ENCODE measurements at places on chromosomes 3 and 15.

GRCh38 chr15:39642011-39642640 is 61.2 kb downstream of the THBS1 start:
- no peak for DNase-seq

DNA sequence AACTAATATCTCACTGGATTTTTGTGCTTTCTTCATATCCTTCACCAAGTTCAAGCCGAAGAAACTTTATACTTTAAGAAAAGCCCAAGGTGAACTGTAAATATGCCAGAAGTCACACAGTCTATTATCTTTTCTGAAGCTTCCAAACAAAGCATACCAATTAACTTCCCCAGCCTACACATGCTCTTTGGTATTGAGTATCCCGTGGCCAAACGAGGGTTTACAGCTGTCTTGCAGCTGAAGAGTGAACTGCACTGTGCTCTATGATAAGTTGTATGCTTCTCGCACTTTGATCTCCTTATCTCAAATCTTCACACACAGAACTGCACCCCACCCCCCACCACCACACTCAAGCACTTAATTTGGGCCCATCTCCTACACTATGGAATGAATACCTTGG is 215.6 kb upstream of the VEPH1 start:
- DNase-seq = no peak

DNA sequence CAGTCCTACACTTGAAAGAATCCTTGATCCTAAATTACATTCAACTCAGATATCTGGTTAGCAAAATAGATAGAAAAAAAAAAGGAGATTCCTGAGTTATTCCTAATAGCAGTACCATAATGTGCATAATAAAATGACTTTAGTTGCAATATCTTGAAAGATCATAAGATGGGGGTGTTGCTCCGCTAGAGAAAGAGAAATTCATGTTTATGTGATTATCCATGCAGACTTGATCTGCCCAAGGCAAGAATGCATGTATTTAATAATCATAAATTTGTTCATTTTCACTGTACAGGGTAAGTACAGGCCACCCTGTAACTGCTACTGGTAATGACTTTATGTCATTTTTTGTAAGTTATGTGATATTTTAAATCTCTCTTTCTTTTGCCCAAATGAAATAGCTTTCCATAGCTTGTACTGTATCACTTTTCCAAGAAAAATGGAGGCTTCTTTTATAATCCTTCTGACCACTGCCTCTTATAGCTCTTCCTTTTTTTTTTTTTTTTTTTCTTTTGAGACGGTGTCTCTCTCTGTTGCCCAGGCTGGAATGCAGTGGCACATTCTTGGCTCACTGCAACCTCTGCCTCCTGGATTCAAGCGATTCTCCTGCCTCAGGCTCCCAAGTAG is 84.6 kb downstream of the HCN4 start:
- DNase-seq = no peak

GRCh38 chr15:57556040-57556439 is 35.7 kb upstream of the MYZAP start:
- DNase-seq = no peak

GRCh38 chr15:93866476-93866875 is 364.9 kb upstream of the MCTP2 start:
- no peak for DNase-seq

DNA sequence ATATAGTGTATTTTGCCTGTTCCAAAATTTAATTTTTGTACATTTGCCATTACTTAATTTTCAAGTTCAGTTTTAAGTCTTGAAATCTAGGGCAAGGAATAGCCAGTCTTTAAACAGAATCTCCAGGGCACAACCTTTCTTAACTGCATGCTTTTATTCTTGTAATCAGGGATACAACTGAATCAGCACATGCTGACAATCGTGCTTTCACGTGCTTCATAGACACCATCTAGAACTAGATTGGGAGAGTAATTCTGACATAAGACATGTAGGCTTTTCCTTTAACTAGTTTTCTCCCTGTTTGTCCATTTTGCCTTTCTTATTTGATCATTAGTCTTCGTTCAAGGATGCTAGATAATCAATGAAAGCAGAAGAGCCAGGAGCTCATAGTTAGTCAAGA is 650.4 kb upstream of the CADM2 start:
- DNase-seq = no peak

GRCh38 chr3:50567386-50568167 is at the start of gene C3orf18:
Gene C3orf18 (minus strand): TSS chr3:50567747. CDS start chr3:50565699, 2,048 bp downstream.
- DNase-seq = peak; percentile 69

GRCh38 chr3:184597829-184598573 is 36.4 kb downstream of the EPHB3 start:
- DNase-seq = no peak

DNA sequence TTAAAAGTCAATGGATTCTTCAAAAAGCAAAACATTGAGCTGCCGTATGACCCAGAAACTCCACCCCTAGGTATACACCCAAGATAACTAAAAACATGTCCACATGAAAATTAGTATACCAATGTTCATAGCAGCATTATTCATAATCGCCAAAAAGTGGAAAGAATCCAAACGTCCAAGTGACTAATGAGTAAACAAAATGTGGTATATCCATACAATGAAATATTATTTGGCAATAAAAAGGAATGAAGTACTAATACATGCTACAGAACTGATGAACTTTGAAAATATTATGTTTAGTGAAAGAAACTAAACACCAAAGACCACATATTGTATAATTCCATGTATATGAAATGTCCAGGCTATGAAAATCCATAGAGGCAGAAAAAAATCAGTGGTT is 77.9 kb downstream of the THBS1 start:
- no peak for DNase-seq

GRCh38 chr15:31345606-31346366 is 19.2 kb downstream of the KLF13 start:
- no peak for DNase-seq

DNA sequence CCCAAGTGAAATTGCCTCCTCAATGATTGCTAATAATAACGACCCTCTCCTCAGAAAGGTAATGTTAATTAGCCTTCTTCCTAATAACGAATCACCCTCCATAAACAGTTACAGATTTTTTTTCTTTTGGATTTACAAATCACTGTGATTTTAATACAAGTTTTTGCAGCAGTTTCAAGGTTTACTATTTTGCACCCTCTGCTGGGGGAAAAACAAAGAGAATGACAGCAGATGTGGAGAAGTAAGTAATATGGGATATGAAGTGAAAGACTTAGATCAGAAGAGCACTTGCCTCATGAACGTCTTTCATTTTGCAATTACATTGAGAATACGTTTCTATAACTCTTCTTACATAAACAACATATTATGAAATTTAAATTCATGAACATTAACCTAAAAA is 16.1 kb upstream of the CNTN3 start:
- DNase-seq = no peak

DNA sequence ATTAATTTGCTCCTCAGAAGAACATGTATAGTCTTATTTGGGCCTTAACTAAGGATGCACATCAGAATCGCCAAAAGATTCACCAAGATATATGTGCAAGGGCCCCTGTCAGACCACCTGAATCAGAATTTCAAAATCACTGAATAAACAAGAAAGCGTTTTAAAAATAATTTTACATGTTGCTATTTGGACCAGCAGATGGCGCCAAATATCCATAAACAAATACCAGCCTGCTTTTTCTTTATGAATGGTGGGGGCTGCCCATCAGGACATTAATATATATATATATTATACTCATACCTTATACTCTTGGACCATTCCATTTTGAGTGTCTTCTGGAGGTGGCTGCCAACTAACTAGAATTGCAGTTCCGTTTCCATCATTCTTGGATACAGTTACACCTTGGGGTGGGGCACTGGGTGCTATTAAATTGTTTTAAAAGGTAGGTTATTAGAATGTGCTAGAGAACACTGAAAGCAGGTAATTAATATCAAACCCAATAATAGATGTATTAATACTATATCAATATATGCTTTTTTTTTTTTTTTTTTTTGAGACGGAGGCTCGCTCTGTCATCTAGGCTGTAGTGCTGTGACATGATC is 1108.3 kb downstream of the ROBO1 start:
- no peak for DNase-seq

DNA sequence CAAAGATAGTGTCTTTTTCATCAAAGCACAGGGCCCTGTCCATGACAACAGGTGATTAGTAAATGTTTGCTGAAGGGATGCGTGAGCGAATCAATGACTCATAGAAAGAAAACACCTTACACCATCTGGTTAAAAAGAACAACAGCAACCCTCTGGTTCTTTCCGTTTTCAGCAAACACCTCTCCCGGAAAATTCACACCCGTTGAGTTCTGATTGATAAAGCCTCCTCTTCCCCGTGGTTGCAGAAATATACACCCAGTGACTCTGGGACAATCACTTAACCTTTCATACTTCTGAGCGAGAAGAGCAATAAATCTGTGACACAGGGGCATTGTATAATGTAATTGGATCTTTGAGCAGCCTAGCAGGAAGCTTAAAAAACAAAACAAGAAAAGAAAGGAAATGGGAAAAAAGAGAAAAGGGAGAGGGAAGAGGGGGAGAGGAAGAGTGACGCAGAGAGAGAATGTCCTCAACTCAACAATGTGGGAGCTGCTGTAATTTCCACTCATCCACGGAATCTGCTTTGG is 37.6 kb downstream of the ADAMTS9 start:
- DNase-seq = no peak

GRCh38 chr3:183427196-183427875 is 1.1 kb downstream of the MCF2L2 start:
- DNase-seq = no peak

DNA sequence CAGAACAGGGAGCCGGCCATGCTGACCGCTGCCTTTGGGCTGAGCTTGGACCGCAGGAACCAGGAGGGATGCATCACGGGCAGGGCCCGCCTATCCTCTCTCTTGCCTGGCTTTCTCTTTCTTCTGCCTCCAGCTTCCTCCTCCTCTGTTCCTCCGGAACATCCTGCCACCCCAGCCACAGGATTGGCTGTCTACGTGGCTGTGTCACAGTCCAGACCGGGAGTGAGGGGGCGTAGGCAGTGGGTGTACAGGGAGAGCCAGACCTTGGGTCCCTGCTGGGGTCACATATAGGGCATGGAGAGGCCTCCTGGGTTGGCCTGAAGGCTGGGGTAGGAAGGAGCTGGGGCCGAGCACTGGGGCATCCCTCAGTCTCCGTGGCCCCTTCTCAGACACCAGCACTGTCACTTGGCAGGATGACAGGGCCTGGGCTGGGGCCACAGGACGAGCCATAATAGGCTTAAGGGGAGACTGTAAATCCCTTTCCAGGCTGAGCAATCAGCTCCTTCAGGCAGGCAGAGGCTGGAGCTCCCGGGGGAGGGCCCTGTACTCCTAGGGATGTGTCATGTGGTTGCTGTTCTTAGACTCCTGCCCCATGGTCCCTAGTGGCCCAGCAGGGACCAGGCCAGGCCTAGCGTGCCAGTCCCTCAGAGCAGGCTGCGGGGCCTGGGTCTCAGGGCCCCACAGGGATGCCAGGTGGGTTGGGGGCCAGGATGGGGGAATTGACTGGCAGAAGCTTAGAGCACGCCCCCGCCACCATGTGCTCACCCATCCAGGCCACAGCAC is 25.4 kb downstream of the LINGO1 start:
- no peak for DNase-seq

GRCh38 chr3:18422972-18423371 is 2.2 kb downstream of the SATB1 start:
- DNase-seq = no peak

DNA sequence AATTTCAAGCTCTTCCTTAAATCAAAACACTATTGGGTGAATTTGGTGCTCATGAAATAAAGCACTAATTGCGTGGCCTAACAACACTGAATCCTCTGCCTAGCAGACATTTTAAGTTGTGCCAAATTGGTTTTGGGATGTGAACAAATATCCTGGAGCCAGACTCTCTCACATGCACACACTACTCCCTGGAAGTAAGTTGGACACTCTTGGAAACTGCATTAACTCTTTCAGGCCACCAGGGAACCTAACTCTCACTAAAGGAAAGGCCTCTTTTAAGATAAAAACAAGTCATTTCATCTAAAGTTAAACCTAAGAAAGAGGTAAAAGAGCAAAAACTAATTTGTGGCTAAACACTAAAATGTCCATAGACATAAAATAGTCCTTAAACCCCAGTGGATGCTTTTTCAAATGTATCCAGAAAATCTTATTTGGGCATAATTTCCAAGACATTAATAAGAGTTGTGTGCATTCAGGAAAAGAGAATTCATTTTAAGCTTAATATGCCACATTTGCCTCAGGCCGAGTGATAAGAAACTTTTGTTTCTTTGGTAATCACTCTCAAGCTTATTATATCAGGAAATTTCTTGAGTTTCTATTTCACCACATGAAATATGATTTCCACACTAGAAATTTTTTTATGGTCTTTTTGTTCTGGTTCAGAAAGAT is 61.8 kb downstream of the ZBTB20 start:
- DNase-seq = no peak

- DNase-seq = no peak
These were observed 11.9 kb upstream of the TM4SF4 start for GRCh38 chr3:149462581-149463011.

GRCh38 chr15:63430766-63431451 is 49.3 kb upstream of the CA12 start:
- DNase-seq = no peak

DNA sequence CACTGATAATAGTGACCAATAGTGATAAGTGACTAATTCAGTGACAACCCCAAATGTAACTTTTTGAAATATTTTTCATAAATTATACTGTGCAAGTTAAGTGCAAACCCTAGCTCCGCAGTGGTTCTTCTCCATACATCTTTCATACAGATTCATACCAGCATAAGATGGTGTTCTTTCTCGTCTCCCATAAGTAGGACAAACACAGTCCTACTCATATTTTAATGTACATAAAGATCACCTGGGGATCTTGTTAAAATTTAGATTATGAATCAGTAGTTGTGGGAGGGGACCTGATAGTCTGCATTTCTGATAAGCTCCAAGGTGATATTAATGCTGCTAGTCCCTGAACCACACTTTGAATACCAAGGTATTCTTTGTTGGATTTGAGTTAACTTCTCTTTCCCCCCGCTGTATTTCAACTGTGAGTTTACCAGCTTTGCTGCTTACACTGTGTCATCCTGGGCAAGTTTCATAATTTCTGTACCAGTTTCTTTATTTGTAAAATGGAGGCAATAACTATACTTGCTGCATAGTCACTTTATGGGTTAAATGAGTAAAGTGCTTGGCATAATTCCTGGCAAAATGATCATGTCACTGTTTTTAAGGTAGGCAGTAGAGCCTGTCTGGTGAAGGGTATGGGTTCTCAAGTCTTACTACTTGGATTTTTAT is 34.7 kb upstream of the C3orf38 start:
- DNase-seq = no peak

DNA sequence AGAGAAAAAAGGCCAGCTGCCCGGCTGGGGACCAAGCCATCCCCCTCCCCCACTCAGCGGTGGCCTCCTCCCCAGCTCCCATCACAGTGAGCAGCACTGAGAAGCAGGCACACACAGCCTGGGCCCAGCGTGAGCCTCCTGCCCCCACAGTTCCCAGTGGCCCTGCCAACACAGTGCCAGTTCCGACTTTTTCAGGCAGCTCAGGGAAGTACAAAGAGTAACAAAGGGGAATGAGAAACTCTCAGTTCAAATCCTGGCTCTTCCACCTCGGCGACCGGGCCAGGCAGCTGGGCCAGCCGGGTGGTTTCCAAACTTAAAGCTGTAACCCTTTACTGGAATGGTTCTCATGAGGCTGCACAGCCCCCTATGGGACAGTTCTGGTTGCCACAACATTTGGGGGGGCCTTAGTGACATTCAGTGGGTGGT is 18.5 kb downstream of the TNK2 start:
- DNase-seq = no peak

GRCh38 chr3:155233213-155233612 is 60.3 kb downstream of the STRIT1 start:
- no peak for DNase-seq
